Activated CD8-positive, alpha-beta memory T cell treated with anti-CD3 and anti-CD28 coated beads for 1 hour (primary cell): ENCODE measurements at places on chromosomes 13 and 19.
A peak's percentile ranks its signal among the peaks of the same experiment; 100 is the strongest.

DNA sequence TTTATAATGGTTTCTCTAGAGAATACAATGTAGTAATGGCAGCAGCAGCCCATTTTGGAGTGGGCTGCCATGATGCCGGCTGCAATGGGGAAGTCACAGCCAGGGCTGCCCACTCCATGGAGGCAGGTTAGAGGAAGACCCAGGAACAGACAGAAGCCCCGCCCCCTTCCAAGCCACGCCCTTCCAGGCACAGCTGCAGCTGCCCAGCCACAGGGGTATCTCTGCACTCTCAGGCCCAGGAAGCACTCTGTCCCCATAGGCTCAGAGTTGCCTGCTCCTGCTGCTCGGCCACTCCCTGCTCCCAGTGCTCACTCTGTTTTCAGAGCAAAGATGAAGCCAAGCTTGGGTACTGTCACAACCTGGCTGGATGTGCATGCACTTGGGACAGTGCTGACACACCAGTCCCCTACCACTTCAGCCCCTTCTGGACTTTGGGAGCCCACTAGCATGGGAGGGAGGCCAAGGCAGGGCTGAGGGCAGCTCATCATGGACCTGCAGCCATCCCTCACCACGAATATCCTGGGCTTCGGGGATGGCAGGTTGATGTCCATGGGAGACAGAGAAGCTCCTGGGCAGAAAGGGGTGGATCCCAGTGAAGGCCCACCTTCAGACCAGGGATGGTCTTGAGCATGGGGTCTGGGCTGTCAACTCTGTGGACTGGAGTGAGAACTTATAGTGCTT is 1224.2 kb downstream of the SLITRK5 start:
- DNase-seq, result no peak

DNA sequence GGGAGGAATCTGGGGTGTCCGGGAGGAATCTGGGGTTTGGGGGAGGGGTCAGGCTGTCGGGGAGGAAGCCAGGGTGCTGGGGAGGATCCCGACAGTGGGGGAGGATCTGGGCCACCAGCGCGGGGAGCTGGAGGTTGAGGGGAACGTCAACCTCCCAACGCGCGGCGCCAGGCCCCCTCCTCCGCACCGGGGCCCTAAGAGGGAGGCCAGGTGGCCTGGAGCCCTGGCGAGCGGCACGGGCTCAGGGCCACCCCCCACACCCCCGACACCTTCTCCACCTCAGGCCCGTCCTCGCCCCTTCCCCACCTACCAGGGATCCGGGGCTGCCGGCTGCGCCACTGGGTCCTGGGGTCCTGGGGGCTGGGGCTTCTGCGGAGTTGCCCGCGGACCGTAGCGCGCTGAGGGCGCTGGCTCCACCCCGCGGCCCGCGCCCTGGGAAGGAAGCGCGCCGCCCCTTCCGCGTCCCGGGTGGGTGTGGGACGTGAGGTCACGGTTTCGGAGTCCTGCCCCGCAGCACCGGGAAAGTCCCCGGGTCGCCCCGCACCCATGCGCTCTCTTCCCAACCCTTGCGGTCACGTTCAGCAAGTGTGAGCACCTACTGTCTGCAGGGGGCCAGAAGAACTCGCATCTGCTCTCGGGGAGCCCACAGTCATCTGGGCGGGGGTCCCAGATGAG is at the start of gene TICAM1:
TSS of gene TICAM1 (minus strand) at position 409 of the 675 bp plus-strand sequence. CDS start 13,335 bp downstream, outside the sequence.
- DNase-seq, result peak; percentile 33

DNA sequence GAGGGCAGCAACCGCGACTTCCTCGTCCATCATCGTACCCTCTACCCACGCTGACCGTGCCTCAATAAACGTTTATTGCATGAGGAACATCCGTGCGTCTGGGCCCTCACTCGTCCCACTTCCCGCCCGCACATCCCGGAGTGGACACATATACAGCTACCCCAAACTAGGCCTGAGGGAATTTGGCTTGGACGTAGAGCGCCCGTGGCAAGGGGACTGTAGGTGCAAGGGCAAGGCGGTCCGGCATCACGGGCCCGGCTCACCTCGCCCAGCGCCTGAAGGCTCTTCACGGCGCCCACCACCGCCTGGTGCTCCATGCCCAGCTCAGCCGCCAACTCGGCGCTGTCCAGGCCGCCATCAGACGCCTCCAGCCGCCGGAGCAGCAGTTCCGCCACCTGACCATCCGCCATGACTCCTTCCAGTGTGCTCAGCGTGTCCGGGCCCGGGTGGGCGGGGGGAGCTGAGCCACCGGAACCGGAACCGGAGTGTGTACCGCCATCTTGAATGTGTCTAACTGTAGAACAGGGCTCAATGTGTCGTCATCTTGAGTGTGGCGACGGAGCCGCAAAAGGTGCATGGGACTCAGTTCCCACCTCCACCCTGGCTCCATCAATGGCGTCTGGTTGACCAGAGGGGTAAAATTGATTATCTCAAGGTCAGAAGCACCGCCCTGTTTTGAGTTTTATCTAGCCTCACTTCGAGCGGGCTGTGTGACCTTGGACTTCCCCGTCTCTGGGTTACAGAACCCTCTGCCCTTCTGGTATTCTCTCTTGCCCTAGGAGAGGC is at the start of gene FARSA:
TSS of gene FARSA (minus strand) at position 425 of the 786 bp plus-strand sequence. CDS start at position 410, 15 bp downstream.
- peak; percentile 76 for DNase-seq

GRCh38 chr19:38388349-38389100 is at the start of gene SPRED3:
TSS of gene SPRED3 (plus strand) at chr19:38388697. CDS start at chr19:38390303, 1,606 bp downstream.
- no peak for DNase-seq

GRCh38 chr13:52638666-52639328 is 3.4 kb upstream of the HNRNPA1L2 start:
- DNase-seq, result no peak

DNA sequence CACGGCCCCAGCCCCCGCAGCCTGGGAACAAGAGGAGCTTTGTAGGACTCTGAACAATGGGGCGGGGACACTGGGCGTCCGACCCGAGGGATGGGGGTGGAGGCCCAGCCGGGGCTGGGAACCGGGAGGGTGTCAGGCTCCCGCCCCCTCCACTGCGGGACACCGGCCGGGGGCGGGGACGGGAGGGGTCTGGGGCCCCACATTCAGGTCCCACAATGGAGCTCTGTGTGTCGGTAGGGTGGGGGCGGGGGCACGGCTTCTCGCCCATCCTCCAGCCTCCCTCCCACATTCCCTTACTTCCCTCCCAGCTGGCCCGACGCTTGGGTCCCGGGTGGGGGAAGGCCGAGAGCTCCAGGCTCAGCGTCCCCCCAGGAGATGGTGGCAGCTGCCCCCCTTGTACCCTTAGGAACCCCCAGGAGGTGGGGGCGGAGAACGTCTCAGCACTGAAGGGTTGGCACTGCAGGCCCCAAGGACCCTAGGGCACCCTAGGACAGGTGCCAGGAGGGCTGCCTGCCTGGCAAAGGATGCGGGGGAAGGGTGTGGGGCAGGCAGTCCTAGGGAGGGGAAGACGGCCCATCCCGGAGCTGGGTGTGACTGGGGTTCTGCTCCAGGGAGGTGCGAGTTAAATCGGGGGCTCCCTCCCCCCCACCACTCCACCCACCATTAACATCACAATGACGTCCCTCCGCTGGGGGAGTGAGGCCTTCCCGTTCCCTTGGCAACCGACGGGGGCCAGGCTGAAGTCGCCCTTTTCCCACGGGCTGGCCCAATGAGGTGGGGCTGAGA is 5.3 kb downstream of the TTYH1 start:
- no peak for DNase-seq

DNA sequence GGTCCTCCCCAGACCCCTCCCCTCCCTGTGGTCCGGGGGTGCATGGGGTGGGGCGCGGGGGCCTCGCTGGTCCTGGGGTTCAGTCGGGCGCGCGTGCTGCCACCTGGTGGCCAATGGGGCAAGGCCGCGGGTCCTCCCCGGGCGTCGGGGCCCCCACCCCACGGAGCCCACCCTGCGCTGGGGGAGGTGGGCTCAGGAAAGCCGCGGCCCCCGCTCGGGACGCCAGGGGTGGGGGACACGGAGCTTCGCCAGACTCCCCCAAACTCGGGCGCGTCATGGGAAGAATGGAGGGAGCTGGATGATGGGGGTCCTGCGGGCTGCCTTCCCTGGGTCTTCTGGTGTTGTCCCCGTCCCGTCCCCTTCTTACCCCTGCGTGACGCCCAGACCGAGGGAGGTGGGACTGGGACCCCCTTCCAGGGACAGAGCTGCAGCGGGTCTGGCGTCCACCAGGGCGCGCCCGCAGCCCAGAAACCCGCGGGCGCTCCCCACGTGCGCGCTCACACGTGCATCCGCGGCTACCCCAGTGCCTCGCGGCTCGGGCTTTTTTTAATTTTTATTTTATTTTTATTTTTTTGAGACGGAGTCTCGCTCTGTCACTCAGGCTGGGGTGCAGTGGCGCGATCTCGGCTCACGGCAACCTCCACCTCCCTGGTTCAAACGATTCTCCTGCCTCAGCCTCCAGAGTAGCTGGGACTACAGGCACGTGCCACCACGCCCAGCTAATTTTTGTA is 19.8 kb upstream of the TCF3 start:
- DNase-seq, result peak; percentile 57

- DNase-seq, result no peak
Measured at GRCh38 chr19:45528149-45528743, 21.0 kb downstream of the VASP start.

- DNase-seq, result no peak
Measured at GRCh38 chr19:51317968-51318367, 6.5 kb downstream of the IGLON5 start.

- DNase-seq, result no peak
Measured at GRCh38 chr13:21909331-21909730, 238.5 kb downstream of the FGF9 start.

- DNase-seq, result no peak
Measured at GRCh38 chr13:90997951-90998350, 349.5 kb upstream of the MIR17HG start.

- no peak for DNase-seq
Measured at GRCh38 chr13:26707122-26708006, 53.2 kb downstream of the GPR12 start.

DNA sequence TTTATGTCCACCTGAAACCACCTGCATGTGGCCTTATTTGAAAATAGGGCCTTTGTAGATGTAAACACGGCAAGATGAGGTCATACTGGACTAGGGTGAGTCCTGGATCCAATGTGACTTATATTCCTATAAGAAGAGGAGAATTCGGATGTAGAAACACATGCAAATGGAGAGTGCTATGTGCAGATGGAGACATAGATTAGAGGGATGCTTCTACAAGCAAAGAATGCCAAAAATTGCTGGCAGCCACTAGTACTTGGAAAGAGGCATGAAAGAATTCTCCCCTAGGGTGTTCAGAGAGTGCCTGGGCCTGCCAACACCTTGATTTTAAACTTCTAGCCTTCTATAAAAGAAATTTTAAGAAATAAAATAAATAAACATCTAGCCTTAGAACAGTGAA is 226.1 kb downstream of the RFC3 start:
- DNase-seq, result no peak

DNA sequence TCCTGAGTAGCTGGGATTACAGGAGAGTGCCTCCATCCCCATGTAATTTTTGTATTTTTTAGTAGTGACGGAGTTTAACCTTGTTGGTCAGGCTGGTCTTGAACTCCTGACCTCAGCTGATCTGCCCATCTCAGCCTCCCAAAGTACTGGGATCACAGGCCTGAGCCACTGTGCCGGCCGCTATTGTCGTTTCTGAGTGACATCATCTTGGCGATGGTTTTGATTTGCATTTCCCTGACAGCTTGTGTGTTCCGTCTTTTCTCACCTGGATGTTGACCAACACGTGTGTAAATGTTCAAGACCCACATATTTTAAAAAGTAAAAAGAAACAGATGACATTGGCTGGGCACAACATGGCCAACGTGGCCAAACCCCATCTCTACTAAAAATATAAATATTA is 12.8 kb upstream of the MKNK2 start:
- DNase-seq, result no peak

DNA sequence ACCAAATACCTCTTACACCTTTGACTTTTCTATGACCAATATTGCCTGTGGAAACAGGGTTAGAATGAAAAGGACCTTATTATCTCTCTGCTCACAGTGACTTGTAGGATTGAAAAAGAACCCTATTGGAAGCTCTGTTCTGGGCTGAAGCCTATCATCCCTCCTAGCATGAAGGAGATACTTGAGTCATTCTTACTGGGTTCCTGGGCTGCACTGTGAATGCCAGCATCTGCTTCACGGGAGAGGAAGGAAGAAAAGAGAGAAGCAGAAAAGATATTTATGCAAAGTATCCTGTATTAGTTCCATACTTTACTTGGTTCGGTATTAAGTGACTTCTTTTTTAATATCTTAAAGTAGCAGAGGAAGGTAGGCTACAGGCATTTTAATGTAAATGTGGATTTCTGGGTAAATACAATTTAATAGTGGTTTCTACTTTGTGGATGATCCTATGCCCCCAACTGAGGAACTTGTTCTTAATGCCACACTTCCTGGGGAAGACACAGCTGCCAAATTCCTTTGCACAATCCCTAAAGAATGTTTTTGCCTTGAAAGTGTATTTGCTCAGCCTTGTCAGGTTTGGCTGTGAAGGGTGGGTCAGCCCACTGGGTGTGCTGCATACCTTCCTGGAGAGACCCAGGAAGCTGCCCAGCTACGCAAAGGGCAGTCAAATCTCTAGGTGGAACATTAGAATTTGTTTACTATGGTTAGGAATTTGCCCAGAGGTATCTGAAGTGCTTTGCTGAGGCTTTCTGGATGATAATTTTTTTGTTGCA is 13.7 kb upstream of the SCEL start:
- DNase-seq, result no peak

DNA sequence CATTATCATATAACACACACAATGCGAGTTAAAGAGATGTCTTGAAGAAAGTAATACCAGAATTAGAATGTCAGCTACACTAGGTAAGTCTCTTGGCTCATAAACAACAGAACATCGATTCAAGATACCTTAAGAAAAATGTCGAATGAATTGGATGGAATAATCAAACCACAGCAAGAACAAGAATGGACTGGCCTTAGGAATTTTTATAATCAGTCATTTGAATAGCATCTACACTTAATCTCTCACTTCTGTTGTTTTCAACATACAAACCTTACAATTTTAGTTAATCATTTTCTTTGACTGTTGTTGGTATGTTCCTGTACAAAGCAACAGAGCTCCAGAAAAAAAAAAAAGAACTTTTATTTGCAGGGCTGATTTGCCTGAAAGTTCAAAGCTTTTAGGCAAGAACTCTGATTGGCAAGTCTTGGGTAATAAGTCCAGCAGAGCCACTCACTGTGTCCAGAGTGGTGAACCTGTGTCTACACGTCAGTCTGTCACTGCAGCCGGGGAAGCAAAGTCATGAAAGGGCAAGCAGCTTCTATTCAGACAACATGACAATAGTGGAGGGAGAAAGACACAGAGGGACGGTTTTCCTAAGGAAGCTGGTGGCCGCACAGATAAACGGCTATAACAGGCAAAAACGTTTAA is 1026.1 kb upstream of the MIR17HG start:
- DNase-seq, result no peak

DNA sequence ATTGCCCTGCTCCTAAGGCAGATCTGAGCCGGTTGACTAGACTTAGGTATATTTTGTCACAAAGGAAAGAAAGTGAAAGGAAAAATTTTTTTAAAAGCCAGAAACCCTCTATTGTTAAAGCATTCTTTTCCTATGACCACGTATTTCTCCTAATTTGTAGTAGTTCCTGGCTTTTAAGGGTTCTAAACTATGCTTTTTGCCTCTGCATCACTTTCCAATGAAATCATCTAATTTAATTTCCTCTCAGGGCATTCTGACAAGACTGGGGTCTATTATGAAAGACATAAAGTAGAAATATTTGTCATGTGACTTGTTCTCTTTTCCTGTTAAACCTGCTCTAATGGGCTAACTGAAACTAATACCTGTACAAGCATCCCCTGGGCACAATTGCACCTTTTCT is 233.0 kb upstream of the PRR20A start:
- no peak for DNase-seq

GRCh38 chr19:38015216-38015615 is 108.2 kb downstream of the SIPA1L3 start:
- DNase-seq, result no peak
